ENCODE measurements at places on chromosomes 3 and 15. TPM values are rescaled to one million over a fixed set of nuclear protein-coding genes. Genes with fewer than 3 reads are reported as not detected.

Gene PCBP4
- polyA plus RNA-seq, result 88.7 TPM

Gene EPHA3
- polyA plus RNA-seq, result 0.12 TPM

Gene PEX11A
- 8.5 TPM for polyA plus RNA-seq

Gene LXN
- 66.8 TPM for polyA plus RNA-seq

Gene ISY1
- polyA plus RNA-seq, result 21.0 TPM

Gene ZBED2
- polyA plus RNA-seq, result not detected

Gene MBD4
- polyA plus RNA-seq, result 17.5 TPM

Gene COX5A
- 106 TPM for polyA plus RNA-seq

Gene COL6A5
- not detected for polyA plus RNA-seq

Gene AMOTL2
- 122 TPM for polyA plus RNA-seq

DNA sequence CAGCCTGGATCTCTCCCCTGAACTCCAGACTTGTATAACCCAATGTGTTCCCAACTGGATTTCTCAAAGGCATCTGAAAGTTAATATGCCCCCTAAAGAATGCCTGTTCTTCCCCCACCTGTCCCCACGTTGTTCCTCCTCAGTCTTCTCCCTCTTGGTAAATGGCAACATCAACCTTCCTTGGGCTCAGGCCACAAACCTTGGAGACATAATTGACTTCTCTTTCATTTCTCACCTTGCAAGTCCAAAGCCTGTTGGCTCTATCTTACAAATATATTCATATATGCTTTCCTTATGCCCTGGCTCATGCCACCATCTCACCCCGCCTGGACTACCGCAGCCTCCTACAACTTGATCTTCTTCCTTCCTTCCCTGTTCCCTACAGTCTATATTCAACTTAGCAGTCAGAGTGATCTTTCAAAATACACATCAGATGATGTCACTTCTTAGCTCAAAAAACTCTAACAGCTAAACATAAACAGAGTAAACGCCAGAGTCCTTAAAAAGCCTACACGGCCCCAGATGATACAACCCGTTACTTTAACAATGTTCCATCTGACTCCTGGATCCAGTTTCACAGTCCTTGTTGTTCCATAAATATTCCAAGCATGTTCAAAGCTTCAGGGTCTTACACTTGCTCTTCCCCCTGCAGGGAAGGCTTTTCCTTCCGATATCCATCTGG lies 66.2 kb downstream of the ETV5 start:
- DNase-seq, result no peak

DNA sequence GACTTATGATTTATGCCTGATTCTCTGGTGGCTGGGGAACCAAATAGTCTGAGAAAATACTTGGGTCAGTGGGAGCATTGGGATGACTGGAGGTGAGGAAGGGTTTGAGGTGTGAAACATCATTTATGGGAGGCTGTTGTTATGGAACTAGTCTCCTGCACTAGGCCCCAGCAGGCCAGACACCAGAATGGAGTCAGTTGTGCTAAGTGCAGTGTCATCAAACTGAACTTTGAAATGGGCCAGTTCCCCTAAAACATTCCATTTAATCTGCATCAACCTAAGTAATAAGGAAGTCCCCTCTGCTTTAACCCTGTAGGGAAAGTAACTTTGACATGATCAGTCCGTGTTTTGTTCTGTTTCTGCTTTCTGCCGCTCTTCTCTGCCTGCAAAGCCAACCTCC lies 44.9 kb upstream of the KLHL25 start:
- DNase-seq, result no peak

DNA sequence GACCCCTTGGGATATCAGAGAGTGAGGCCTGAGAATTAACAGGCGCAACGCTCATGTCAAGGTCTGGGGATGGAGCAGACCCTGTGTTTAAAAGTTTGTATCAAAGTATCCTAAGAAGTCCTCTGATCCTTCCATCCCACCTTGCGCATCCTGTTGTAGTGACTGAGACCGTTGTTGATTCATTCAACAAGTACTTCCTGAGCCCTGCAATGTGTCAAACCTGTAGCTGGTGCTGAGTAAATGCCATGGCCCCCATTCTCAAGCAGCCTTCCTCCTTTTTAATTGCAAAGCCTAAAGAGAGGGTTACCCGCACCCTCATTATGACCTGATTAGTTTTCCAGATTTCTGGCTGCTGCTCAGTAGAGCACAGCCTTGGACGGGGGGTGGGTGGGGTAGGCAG lies 46.4 kb downstream of the RPLP1 start:
- DNase-seq, result no peak

- no peak for DNase-seq
These were observed 241.0 kb upstream of the ZNF717 start for GRCh38 chr3:76026379-76026778.

DNA sequence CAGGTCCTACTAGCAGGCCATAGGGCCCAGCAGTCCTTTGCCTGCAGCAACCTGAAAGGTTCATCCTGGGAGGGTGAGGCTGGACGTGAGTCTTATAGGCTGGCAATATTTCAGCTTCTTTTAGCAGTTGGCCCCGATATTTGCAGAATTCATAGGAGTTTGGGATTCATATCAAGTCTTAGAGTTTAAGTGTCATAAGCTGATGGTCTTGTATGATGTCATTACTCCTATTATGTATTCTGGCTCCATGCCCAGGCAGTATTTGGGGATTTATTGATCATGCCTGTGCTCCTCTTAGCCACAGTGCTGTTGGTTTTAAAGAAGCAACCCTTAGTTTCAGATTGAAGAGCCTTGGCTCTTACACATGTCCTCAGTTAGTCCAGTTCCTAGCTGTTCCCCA lies 41.3 kb upstream of the POLR2M start:
- DNase-seq, result no peak

DNA sequence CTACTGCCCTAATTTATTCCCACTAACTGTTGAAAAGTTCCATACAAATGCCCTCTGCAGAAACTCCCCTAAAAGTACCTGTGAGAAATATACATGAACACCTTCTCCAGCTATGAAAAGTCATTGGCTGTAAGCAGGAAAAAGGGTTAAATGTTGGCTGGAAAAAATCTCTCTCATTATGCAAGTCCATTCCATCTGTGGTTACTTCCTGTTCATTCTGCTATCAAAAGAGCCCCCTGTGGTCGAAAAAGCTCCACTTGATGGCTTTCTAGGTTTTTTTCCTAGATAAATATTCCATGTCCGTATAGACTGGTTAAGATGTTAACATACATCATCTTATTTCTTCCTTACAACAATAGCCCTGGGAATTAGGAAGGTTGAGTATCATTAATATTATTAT lies 56.2 kb upstream of the AKAP13 start:
- DNase-seq, result no peak

GRCh38 chr3:64814351-64814750 lies 126.6 kb upstream of the ADAMTS9 start:
- DNase-seq, result no peak

GRCh38 chr3:5520237-5520636 lies 332.7 kb downstream of the EDEM1 start:
- DNase-seq, result no peak

GRCh38 chr15:35306361-35306981 lies 221.4 kb upstream of the NANOGP8 start:
- no peak for DNase-seq

DNA sequence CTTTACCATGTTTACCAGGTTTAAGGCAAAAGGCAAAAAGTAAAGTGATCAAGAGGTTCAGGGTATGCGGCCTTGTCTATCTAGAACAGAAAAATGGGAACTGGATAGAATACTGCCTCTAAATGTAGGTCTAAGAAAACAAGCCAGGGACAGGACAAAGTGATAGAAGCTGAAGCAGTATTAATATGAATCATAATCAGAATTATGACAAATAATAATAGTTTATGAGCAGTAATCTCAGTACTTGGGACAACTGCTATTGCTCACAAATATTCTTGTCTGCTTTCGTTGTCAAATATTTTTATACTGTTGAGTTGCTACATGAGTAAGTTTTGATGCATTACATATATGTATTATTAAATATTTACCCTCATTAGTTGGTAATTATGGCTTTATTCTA lies 356.9 kb upstream of the RBMS3 start:
- no peak for DNase-seq

DNA sequence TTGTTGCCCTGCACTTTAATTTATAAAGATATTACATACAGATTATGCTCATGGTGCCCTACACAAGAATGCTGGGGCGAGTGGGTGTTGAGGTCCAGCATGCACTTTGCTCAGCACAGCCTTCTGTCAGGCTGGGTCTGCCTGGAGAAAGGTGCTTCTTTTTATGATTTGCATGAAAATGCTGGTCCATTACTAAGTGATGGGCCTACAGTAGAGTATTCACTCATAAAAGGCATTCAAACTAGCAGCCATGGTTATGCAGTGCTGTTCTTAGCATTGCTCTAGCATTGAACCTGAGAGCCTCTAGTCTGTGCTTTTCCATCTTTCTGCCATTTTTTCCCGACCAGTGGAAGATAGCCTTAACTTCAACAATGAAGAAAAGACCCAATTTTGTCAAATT lies 12.3 kb downstream of the LNP1 start:
- DNase-seq, result no peak

GRCh38 chr15:93118904-93119303 lies 29.9 kb upstream of the RGMA start:
- DNase-seq, result no peak

GRCh38 chr3:179091113-179091512 lies 19.5 kb upstream of the ZMAT3 start:
- DNase-seq, result no peak

GRCh38 chr15:72787526-72787925 lies 4.0 kb upstream of the ADPGK start:
- no peak for DNase-seq

GRCh38 chr3:32474201-32474600 lies 28.5 kb downstream of the CMTM6 start:
- no peak for DNase-seq

- DNase-seq, result no peak
These were observed 52.9 kb upstream of the TSPAN3 start for GRCh38 chr15:77123854-77124253.

Measured in BJ (cell line).